Gastroesophageal sphincter (tissue), 4 donors: ENCODE measurements at places on chromosomes 1 and 21.

GRCh38 chr1:12006167-12006921 lies 13.0 kb upstream of the MIIP start:
- ATAC-seq: no peak

- no peak for ATAC-seq
These were observed 42.5 kb downstream of the GPR88 start for GRCh38 chr1:100580446-100580845.

DNA sequence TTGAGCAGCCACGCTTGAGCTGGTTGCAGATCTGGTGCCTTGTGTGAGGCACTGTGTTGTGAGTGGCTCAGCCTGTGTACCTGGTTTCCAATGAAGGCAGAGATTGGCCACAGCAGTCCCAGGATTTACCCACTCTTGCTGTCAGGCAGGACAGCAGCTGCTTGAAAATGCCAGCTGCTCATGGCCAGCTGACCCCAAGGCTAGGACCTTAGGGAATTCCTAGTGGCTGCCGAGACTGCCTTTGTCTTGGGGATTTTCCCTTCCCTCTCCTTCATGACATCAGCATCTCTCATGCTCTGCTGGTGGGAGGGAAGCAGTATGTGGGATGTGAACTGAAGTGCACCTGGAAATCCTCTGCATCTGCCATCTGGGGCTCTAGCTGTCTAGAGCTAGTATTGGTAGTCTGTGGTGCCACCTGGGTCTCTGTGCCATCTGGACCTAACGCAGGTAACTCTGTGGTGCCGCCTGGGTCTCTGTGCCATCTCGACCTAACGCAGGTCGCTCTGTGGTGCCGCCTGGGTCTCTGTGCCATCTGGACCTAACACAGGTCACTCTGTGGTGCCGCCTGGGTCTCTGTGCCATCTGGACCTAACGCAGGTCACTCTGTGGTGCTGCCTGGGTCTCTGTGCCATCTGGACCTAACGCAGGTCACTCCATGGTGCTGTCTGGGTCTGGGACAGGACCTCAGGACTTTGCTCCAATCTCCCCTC lies 3.8 kb upstream of the LRRC47 start:
- no peak for ATAC-seq

GRCh38 chr1:200893411-200893901 lies 1.2 kb upstream of the INAVA start:
- no peak for ATAC-seq

DNA sequence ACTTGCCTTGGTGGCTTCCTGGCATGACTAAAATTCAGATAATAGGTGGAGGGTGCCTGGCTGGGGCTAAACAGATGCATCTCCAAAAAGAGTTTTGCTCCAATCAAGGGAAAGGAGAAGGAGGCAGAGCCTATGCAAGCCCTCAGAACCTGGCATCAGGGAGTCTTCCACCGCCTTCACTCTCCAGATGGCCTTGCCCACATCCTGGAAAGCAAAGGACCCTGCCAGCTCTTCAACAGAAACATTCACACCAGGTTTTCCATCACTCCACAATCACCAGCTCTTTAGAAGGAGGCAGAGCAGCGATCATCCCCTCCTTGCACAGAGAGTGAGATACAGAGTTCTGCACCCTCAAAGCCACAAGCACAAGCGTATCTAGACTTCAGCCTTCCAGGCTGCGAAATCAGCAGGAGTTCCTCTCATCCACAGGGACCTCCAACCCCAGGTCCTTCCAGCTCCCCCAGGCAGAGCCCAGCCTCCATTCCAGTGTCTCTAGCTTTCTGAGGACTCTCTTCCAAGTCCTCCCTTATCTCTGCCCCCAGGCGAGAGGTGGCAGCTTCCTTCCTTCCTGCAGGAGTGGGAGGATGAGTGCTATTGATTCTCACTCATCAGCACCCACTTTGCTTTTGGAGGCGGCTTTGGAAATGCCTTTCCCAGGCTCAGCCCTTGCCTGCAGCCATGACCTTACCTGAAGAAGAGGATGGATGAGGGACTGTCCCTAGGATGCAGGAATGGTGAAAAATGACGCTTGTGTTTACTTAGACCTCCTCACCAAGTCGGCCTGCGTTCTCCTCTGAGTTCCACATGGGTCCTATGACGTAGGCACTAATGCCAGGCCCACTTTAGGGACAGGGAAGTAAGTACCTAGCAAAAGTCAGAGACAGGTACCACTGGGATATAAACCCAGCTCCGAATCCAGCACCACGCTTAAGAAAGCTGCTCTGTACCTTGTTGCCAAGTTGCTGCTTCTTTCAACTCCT lies 75.4 kb downstream of the RIPK4 start:
- no peak for ATAC-seq
